Progenitor cell of endocrine pancreas (in vitro differentiated cells): ENCODE measurements at places on chromosomes 4 and X. TPM values are rescaled to one million over a fixed set of nuclear protein-coding genes. Genes with fewer than 3 reads are reported as not detected.

The PLK4 gene
- 21.7 and 24.7 TPM in 2 replicates for total RNA-seq

The RENBP gene
- total RNA-seq = 2.5 and 3.3 TPM in 2 replicates

The THOC2 gene
- total RNA-seq = 116 and 118 TPM in 2 replicates

GRCh38 chr4:171924746-171925376, 111.7 kb downstream of the GALNTL6 start:
- no peaks in the 10 kb centered on the region for H3K27me3 ChIP-seq
- H3K36me3 ChIP-seq = no peaks in the 10 kb centered on the region
- H3K4me3 ChIP-seq = no peak overlapping the region
- no peaks in the 10 kb centered on the region for H3K4me1 ChIP-seq
- no peak overlapping the region for H3K27ac ChIP-seq

- DNase-seq = no peak
- H3K27ac ChIP-seq = no peak overlapping the region
- H3K4me1 ChIP-seq = no peaks in the 10 kb centered on the region
Observed at GRCh38 chr4:172105918-172106317, 292.7 kb downstream of the GALNTL6 start.

GRCh38 chr4:37837446-37837845, 11.0 kb downstream of the PGM2 start:
- no peak overlapping the region for H3K4me3 ChIP-seq
- peaks cover 11% of the 10 kb centered on the region for H3K36me3 ChIP-seq
- no peak overlapping the region for H3K27ac ChIP-seq
- no peak for DNase-seq

DNA sequence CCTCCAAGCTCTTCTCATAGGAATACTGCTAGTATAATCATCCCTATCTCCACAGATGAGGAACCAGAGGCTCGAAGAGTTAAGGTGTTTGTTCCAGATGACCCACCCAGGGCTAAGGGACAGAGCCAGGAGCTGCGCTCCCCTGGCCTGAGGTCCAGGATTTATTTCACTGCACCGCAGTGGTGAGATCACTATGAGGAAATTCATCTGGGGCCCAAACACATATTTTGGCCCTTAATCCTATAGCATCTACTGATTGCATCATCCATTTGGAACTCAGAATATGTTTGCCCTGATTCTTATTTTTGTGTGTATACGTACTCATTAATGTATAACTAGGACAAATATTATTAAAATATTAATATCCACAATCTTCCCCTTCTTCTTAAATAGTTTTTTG, 100.1 kb upstream of the RBPJ start:
- H3K27me3 ChIP-seq = no peaks in the 10 kb centered on the region
- no peak overlapping the region for H3K4me3 ChIP-seq
- DNase-seq = no peak
- H3K36me3 ChIP-seq = no peaks in the 10 kb centered on the region

DNA sequence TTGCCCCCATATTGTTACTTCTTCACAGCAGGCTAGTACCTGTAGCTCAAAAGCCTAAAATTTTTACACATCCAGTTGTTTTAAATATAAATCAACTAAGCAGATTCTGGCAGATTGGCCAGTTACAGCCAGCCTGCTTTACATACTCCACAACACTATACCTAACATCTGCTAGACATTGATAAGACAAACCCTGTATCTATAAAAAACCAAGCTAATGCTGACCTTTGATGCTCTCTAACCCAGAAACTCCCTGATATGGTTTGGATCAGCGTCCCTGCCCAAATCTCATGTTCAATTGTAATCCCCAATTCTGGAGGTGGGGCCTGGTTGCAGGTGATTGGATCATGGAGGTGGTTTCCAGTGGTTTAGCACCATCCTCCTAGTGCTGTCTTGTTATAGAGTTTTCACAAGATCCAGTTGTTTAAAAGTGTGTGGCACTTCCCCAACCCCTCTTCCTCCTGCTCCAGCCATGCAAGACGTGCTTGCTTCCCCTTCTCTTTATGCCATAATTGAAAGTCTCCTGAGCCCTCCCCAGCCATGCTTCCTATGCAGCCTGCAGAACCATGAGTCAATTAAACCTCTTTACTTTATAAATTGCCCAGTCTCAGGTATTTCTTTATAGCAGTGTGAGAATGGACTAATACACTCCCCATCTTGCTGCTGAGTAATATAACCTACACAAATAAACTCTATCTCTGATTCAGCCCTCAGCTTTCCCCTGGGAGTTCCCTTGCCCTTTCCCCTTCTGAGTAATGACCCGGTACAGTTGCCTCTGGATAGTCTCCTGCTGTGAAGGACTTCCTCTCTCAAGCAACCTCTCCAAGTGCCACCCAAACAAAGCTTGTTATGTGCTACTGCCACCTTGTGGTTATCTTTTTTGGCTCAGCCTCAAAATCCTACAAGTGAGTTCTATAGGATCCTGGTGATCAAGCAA, 39.6 kb downstream of the ZCCHC13 start:
- H3K36me3 ChIP-seq = peaks cover 5% of the 10 kb centered on the region
- DNase-seq = peak; percentile 20
- H3K27me3 ChIP-seq = no peaks in the 10 kb centered on the region
- H3K4me1 ChIP-seq = peaks cover 16% of the 10 kb centered on the region
- H3K4me3 ChIP-seq = no peak overlapping the region

- no peaks in the 10 kb centered on the region for H3K27me3 ChIP-seq
- no peak overlapping the region for H3K4me3 ChIP-seq
- DNase-seq = no peak
- H3K36me3 ChIP-seq = peaks cover 8% of the 10 kb centered on the region
Observed at GRCh38 chr4:140138428-140138827, 15.6 kb downstream of the MAML3 start.

GRCh38 chr4:184994623-184995010, 23.7 kb upstream of the HELT start:
- H3K27ac ChIP-seq = no peak overlapping the region
- peaks cover 8% of the 10 kb centered on the region for H3K27me3 ChIP-seq
- H3K4me3 ChIP-seq = no peak overlapping the region
- no peak for DNase-seq

DNA sequence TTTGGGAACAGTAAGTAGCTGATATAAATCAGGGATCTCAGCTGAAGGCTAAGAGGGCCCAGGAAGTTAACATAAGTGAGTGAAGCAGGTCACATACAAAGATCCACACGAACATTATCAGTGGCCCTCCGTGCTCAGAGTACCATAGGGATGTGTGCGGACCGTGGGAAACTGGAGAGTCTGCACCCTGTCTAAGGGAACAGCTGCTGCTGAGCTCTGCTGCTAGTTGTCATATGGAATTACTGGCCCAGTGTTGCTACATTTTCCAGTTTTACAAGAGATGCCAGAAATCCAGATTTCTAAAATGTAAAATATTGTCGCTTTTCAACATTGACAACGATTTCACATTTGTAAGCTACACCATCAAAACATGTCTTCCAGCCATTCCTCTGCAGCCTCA, 90.5 kb downstream of the RTL5 start:
- H3K27ac ChIP-seq = no peak overlapping the region
- no peak overlapping the region for H3K4me3 ChIP-seq
- no peaks in the 10 kb centered on the region for H3K27me3 ChIP-seq
- DNase-seq = no peak

GRCh38 chr4:52244848-52245247, 193.7 kb downstream of the SPATA18 start:
- no peak for DNase-seq
- peaks cover 2% of the 10 kb centered on the region for H3K4me1 ChIP-seq
- no peaks in the 10 kb centered on the region for H3K27me3 ChIP-seq
- no peaks in the 10 kb centered on the region for H3K36me3 ChIP-seq

GRCh38 chr4:110181890-110182289, 16.5 kb downstream of the ELOVL6 start:
- H3K4me1 ChIP-seq = peaks cover 7% of the 10 kb centered on the region
- no peaks in the 10 kb centered on the region for H3K27me3 ChIP-seq
- peaks cover 9% of the 10 kb centered on the region for H3K36me3 ChIP-seq
- H3K27ac ChIP-seq = no peak overlapping the region
- DNase-seq = no peak
